ENCODE measurements at places on chromosomes 1 and 21.

GRCh38 chr21:14530592-14530991, 15.5 kb downstream of the SAMSN1 start:
- no peak for DNase-seq

DNA sequence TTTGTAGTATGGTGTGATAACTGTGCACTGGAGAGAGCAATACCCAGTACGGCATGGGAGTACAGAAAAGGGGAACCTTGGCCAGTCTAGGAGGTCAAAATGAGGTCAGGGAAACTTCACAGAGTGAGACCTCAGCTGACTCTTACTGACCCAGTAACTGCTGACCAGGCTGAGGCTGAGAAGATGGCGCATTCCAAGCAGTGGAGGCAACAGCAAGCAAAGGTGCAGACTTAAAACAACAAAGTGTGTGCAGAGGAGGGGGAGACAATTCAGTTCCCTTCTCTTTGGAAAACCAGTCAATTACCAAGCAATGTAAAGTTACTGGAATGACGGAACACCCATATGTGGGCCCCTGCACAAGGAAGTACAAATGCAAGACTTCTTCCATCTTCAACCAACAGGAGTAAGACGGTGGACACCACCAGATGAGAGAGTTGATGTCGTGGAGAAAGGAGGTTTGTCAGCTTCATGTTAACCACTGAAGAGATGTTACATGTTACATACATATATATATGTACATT, 54.6 kb upstream of the PRDX6 start:
- DNase-seq, result no peak

DNA sequence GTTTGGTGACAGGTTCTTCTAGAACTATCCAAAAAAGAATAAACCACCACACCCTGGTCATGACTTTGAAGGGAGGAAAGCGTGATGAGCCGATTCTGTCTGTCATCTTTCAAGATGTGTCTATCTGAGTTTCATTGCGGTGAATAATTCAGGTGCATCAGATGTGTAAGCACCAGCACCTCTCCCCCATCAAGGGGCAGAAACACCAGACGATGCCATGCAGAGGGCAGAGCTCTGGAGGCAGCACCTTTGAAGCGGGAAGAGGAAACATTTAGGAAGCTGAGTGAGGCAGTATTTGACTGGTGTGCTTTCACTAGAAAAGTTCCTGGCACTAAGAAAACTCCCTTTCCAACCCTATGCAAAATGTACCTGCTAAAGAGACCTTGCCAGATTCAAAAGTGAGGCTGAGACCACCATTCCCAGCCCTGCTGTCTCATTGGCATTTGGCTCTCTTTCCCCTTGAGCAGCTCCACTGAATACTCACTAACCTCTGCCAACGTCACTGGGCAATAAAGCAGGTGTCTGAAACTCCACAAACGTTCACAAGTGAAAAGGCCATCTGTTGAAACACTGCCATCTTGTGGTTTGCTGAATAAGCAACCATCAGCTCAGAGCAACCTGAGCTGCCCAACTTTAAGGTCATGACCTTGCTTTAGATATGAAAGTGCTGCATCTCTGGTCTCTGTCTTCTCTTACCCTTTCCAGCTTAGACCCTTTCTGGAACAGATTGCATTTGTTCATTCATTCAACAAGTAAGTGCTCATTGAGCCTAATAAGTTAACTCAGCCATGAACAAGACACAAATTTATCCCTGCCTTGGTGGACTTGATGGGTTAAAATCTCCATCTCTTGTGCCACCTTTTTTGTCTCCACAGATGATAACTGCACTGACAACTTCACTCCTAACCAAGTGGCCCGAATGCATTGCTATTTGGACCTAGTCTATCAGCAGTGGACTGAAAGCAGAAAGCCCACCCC, 228.6 kb downstream of the PAPPA2 start:
- DNase-seq, result peak; percentile 61

GRCh38 chr1:12369258-12369657, 139.4 kb downstream of the VPS13D start:
- no peak for DNase-seq

- DNase-seq, result peak; percentile 36
Observed at GRCh38 chr1:33346927-33347649, 26.2 kb upstream of the A3GALT2 start.

- no peak for DNase-seq
Observed at GRCh38 chr1:118970451-118970850, 17.7 kb downstream of the TBX15 start.

- DNase-seq, result no peak
Observed at GRCh38 chr21:42929969-42930368, 4.5 kb upstream of the ERVH48-1 start.

- DNase-seq, result no peak
Observed at GRCh38 chr1:11645270-11645669, 9.0 kb downstream of the FBXO2 start.

GRCh38 chr1:5623399-5623798, 368.8 kb downstream of the NPHP4 start:
- no peak for DNase-seq

- no peak for DNase-seq
Observed at GRCh38 chr1:51344602-51345299, 14.4 kb upstream of the TTC39A start.

DNA sequence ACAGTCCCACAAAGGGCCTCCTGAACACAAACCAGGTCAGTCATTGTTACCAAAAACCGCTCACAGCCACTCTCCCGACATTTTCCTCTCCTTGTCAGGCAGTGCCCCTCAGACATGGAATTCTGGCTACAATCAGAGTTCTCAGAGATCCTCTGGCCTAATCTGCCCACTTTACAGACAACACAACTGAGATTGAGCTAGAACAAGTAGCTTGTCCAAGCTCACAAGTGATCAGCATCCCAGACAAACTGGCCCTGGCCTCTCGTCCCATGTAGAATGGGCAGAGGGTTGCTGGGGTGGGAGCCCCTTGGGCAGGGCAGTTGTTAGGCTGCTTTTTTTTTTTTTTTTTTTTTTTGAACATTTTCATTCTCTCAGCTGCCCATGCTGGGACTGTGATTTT, 57.2 kb downstream of the KCNN3 start:
- DNase-seq, result no peak

DNA sequence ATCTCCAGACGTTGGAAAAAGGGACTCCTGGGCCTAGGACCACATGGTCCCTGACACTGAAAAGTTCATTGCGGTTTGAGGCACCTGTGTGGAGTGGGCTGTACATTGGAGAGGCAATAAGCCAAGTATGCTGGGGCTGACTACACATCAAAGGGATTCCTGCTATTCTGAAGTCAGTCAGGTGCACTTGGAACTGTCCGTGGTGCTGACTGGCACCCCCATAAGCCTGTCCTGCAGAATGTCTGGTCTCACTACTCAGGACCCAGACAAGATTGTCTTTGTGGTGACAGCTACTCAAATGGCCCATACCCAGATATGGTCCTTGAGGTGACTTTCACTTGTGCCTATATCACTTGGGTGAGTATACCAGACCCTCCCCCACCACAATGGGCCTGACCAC, 150.6 kb downstream of the RWDD3 start:
- DNase-seq, result no peak

- DNase-seq, result no peak
Observed at GRCh38 chr21:18274370-18274769, 29.7 kb downstream of the CHODL start.

DNA sequence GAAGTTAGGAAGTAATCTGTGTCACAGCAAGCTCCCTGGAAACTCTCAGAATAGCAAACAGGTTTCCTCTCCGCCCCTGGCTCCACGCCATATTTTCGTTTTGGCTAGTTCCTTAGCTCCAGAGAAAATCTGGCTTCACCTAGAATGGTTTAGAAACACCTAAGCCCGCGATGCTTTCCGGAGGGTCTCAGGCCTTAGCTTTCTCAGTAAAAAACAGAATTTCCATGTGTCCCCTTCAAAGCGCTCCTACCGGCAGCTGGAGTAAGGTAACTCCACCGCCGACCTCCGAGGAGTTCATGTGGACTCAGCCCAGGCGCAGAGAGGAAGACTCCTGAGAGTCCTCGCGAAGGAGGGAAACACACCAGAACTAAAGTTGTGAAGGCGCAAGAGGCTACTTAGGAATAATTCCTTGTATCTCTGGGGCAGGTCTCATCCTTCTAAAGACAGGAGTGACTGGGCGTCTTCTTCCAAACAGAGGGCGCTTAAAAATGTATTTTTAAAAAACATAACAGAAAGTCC, 406 bp downstream of the KIAA0040 start:
- no peak for DNase-seq

GRCh38 chr1:15735304-15736037, 587 bp upstream of the SLC25A34 start:
- no peak for DNase-seq

GRCh38 chr1:223133824-223134435, 9.1 kb downstream of the TLR5 start:
- DNase-seq, result peak; percentile 84

DNA sequence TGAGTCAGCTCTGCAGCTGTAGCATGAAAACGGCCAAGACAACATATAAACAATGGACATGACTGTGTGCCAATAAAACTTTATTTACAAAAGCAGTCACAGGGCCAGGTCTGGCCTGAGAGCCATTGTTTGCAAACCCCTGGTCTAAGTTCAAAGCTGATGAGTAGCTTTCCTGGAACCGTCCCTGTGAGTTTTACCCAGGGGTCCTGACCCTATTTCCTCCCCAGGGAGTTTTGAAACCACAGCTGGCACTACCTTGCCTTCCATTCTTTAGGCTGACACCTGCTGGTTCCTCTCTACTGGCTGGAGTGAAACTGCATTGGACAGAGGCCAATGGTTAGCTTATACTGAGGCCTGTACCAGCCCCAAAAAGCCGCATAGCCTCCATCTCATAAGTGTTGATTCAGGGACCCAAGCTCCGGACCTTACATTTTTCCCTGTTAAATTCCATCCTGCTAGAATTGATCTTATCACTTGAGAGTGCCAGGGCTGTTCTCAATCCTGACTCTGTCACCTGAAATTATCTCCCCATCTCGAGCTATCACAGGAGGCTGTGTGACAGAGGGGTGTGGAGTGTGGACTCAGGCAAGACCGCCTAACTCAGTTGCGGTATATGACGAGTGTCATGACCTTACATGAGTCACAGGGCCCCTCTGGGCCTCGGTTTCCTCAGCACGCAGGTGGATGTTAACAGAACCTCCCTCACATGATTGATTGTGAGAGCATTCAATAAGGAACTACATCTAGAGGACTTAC, 343.6 kb downstream of the NPHP4 start:
- no peak for DNase-seq

GRCh38 chr1:6235296-6235677, 477 bp downstream of the ICMT start:
- DNase-seq, result no peak

DNA sequence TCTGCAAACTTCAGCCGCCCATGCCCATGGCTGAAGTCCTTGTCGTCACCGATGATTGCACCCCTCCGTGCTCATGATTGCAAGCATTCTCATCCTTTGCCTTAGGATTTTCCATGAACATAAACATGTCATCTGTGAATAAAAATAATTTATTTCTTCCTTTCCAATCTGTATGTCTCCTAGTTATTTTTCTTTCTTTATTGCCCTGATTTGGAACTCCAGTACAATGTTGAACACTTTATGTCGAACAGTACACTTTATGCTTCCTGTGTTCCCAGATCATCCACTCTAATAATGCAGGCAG, 170.9 kb upstream of the SYT6 start:
- DNase-seq, result no peak

- DNase-seq, result no peak
Observed at GRCh38 chr1:159091180-159091560, 14.6 kb upstream of the AIM2 start.

DNA sequence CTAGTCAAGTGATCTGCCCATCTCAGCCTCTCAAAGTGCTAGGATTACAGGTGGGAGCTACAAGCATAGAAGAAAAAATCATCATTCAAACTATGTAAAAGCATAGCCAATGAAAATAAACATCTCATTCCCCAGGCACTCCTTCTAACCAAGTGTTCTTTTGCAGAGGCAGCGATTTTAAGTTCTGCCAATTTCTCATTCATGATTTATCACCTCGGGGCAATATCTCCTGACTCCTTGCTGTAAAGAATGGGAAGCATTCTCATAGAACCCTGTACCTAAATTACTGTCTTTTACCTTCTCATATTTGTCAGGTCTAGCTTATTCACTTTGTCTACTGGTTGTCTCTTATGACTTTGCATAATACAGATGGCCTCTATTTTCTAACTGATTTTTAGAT, 32.5 kb upstream of the IVNS1ABP start:
- no peak for DNase-seq

DNA sequence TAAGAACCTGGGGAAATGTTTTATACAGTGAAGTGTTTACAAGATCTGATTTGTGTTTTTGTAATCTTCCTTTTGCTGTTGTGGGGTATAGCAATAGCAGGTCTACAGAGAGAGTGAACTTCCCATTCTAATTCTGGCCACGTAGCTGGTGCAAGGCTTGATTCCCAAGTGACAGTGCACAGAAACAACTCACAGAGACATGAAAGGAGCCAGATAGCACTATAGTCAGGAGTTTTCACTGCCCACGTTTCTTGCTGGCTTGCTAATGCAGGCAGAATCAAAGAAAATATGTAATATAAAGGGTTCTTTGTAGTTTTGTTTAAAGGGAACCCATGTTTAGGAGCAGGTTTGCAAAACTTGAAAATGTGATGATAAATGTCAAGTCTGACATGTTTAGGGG, 170.9 kb upstream of the IVNS1ABP start:
- DNase-seq, result no peak

DNA sequence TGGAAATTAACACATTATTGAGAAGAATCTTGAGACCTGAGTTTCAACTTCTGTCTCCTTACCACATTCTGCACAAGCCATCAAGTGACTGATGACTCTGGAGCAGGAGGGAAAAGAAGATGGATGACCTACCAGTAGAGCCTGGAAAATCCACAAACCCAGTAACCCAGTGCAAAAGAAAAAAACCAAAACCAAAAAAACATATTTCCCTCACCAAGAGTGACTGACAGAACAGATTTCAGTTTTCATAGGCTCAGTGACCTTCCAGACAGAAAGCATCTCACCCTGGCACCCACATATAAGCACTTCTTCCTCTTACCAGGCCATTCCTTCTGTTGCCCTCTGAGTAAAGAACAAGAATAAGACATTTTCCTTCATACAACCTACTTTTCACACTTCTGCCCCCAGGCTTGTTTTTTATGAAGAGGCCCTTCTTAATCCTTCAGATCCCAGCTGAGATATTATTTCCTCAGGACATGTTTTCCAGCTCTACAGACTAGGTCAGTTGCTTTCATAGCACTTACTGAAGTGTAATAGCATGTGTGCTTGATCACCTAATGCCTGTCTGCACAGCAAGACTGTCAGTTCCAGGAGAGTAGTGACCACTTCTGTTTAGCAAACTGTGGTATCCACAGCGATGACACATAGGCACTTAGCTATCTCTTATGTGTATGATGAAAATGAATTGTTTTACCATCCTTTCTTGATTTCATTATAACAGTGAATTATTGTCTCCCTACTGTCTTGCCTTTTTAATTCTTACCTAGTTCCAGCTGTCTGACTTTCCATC, 4.0 kb downstream of the TSACC start:
- DNase-seq, result no peak
